Activated CD8-positive, alpha-beta memory T cell treated with anti-CD3 and anti-CD28 coated beads for 24 hours (primary cell): ENCODE measurements at places on chromosomes 16 and 17.

GRCh38 chr17:45155029-45155428 lies 6.6 kb upstream of the HEXIM2 start:
- no peak for DNase-seq

- no peak for DNase-seq
Measured at GRCh38 chr16:55115506-55115905, 184.8 kb downstream of the IRX5 start.

DNA sequence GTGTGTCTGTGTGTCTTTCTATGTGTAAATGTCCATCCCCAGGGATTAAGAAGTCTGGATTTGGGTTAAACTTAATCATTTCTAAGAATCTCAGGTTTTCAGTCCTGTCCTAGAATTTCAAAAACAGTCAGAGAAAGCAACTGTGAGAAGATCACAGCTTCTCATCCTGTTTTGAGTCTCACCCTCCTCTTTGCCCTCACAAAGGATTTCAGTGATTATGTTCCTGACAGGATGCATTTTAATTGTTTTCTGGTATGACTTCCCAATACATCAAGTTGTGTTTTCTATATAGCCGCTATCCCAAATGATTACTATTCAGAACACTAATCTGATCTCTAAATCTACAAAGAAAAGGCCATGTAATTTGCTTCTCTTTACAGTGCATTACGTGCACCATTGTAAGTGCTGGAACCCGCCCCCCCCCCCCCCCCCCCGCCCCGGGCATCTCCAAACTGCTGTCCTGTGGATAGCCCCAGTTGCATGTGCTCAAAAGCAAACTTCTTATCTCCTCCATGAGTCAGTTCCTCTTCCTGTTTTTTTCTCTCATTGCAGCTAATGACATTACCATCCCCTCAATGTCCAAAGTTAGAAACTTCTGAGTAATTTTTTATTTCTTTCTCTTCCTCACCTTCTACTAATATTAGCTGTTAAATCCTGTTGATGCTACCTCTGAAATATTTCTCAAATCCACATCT lies 73.9 kb downstream of the CDH13 start:
- DNase-seq, result no peak

GRCh38 chr16:66950971-66951790 lies 9.9 kb upstream of the CES3 start:
- no peak for DNase-seq

GRCh38 chr17:31492880-31493655 lies 101.6 kb downstream of the RAB11FIP4 start:
- peak; percentile 86 for DNase-seq

DNA sequence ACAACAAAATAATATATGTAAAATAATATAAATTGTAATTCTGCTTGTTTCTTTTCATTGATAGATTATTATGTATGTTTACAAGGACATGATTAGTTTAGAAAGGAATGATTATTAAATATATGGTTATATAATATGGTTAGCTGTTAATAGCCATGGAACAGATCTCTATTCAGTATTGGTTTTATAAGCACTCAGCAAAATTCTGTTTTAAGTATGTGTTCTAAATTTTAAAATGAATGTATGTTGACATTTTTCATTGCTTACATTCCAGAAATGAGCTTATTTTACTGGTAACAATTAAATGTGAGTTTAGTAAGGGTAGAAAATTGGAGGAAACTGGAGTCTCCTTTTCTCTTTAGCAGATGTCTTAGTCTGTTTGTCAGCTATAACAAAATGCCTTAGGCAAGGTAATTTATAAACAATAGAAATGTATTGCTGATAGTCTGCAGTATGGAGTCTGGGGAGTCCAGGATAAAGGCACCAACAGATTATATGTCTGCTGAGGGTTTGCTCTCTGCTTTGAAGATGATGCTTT lies 45.4 kb downstream of the NFAT5 start:
- DNase-seq, result no peak

GRCh38 chr17:11980813-11981212 lies 16.5 kb downstream of the ZNF18 start:
- DNase-seq, result no peak

DNA sequence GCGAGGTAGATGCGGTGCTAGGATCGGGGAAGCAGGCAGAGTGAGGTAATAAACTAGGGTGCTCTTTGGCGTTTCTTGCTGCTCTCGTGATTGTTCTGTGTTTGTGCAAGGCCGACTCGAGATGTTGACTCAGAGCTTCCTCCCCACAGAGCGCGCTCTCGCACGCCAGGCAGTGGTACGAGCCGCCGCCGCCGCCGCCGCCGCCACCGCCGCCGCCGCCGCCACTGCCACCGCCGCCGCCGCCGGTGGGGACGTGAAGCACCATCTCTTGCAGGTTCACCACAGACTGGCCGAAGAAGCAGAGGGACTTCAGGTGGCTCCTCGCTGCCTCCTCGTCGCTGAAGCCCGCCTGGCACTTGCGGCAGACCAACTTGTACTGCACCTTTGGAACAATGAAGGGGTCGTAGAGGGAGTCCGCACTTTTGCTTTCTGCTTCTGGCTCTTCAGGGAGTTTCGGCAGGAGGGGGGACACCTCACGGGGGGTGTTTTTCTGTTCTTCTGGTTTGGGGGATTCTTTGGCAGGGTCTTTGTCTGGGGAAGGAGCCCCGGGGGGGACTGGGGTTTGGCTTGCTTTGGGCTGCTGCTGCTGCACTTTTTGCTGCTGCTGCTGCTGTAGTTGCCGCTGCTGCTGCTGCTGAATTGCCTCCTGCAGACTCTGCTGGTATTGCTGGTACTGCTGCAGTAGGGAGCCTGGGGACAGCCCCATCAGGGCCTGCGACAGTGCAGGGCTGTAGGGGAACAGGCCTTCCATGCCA lies 260.2 kb downstream of the ZFHX3 start:
- DNase-seq, result peak; percentile 91

DNA sequence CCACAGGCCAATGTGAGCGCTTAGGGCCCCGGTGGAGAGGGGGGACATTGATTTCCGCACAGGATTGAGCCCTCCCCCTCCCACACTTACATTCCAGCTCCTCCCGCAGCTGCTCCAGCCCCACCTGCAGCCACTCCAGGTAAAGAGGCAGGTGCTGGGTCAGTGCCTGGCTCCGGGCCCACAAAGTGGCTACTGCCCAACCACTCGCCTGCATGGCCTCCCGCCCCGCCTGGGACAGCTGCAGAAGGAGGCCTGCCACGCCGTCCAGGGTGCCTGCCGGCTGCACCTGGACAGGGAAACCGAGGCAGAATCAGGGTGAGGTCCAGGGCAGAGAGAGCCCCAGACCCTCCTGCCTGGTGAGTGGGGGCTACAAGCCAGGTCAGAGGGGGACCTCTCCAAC lies 46.3 kb downstream of the RMI2 start:
- no peak for DNase-seq

DNA sequence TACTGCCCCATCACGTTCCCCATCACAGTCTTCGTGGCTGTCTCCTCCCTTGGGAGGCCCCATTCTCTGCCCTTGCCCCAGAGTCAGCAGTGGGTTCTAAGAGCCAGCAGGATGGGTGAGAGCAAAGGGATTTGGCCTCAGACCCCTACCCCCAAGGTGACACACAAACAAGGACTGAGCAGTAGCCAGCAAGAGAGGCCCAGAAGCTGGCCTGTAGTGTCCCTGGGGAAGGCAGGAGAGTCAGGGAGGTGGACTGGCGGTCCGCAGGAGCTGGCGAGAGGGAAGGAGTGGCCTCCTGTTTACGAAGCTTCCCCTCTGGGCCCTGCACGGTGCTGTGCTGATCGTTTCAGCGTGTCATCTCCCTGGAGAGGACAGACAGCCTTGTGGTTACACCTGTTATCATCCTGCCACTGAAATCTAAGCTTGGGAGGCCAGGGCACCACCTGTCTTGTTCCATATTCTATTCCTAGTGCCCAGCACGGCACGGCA lies 8.4 kb downstream of the WDR81 start:
- no peak for DNase-seq

GRCh38 chr17:74467221-74467951 lies 952 bp downstream of the CD300A start:
- no peak for DNase-seq

GRCh38 chr16:64778777-64779176 lies 343.1 kb downstream of the CDH11 start:
- DNase-seq, result no peak

GRCh38 chr16:50610331-50611262 lies 62.4 kb downstream of the NKD1 start:
- no peak for DNase-seq

- no peak for DNase-seq
Measured at GRCh38 chr16:84780544-84781376, 39.0 kb upstream of the CRISPLD2 start.

DNA sequence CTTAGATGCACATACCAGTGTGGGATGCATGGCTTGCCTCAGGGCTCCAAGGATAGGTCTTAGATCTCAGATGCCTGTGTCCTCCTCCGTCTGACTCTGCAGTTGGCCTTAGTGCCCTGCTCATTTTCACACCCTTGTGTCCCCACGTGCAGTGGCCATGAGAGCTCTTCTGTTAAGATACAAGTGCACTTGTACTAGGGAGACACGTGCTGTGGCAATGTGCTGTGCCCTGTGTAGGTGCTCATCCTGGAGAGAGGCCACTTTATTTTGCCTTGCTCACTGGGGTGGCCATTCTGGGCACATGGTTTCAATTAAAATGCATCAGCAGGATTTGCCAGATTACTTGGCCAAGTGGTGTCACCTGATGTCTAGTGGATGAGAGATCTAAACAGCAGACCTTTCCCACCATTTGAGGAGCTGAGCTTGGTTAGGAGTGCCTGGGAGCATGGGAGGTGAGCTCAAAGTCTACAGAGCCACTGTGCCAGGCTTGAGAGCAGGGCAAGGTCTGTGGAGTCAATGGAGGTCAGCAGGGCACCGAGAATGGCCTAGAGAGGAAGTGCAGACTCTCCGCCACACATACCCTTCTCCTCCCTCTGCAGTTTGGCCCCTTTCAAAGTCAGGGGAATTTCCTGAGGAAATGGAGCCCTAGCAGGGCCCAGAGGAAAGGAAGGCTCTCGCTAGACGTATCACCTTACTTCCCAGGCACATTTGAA lies 25.2 kb upstream of the SMPD3 start:
- no peak for DNase-seq
